Colonic mucosa (tissue), 4 donors: ENCODE measurements at places on chromosomes 7 and 10. TPM values are rescaled to one million over a fixed set of nuclear protein-coding genes. Genes with fewer than 3 reads are reported as not detected.

The HOXA10 gene
- total RNA-seq: 25.4 TPM

The FAM13C gene
- total RNA-seq: 2.5 TPM

The HSPA12A gene
- total RNA-seq: 7.0 TPM

DNA sequence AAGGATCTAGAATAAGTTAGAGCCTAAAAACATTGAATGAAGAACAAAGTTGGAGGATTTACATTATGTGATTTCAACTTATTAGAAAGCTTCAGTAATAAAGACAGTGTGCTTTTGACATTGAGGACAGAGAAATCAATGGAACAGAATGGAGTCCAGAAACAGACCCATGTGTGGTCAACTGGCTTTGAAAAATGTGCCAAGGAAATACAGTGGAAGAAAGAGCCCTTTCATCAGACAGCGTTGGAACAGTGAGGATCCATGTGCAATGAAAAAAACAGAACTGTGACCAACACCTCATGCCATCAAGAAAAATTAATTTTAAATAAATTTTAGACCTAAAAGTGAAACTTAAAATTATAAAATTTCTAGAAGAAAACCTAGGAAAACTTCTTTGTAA is 50.6 kb upstream of the LRRC18 start:
- no peak for DNase-seq

- DNase-seq: no peak
These were observed 148.9 kb upstream of the NPS start for GRCh38 chr10:127400216-127400615.
